ENCODE measurements at places on chromosomes 11 and 22.

DNA sequence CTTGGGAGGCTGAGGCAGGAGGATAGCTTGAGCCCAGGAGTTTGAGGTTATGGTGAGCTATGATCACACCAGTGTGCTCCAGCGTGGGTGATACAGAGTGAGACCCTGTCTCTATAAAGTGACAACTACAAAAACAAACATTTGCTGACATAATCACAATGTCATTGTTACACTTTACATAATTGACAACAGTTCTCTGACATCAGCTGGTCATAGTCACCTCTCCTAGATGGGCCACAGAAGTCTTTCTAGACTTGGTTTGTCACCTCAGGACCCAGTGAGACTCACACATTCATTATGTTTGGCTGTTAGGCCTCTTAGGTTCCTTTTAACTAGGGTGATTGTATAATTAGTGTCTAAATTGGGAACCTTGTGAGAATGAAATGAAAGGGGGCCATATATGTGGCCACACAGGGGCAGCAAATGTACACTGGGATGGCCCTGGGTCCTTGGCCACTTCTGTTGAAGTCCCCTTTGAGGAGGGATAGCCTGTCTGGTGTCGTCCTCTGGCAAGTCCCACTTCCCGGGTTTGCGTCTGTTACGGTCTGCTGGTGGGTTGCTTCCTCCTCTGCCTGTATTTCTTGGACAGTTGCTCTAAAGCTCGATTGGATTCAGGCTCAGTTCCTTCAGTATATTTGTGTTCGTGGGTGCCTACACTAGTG, 5.8 kb upstream of the PPIL2 start:
- no peak for DNase-seq

GRCh38 chr11:34341931-34342533, 15.8 kb downstream of the ABTB2 start:
- DNase-seq: no peak

- DNase-seq: no peak
These were observed 25.8 kb downstream of the VSIG10L2 start for GRCh38 chr11:125971618-125972017.

DNA sequence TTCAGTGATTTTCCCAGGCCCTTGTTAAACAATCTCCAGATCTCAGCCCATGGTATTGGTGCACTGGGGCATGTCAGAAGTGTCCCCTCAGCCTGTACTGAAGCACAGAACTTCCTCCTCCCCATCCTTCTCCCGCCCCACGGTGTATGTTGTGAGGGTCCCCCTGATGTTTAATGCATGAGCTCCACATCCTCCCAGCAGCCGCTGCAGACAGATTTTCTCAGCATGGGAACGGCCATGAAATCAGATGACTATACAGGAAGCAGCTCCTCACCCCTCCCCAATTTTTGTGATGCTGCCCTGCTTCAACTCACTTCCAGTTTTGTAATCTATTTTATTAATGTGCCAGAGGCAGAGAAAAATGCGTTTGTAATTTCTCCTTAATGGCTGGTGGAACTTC, 406.0 kb downstream of the MIAT start:
- DNase-seq: no peak

GRCh38 chr22:31748490-31748889, 1.4 kb downstream of the PRR14L start:
- no peak for DNase-seq

GRCh38 chr11:128492461-128492860, 94.9 kb downstream of the ETS1 start:
- no peak for DNase-seq
